ENCODE measurements at places on chromosomes 7 and 10. TPM values are rescaled to one million over a fixed set of nuclear protein-coding genes. Genes with fewer than 3 reads are reported as not detected.

The CXCL12 gene
- polyA plus RNA-seq: 268 TPM

The CCDC172 gene
- polyA plus RNA-seq: not detected

- peaks cover 25% of the 10 kb centered on the region for H3K4me1 ChIP-seq
- H3K27ac ChIP-seq: no peak overlapping the region
- no peaks in the 10 kb centered on the region for H3K36me3 ChIP-seq
Measured at GRCh38 chr10:13787015-13787421, 200.3 kb downstream of the PRPF18 start.

- H3K36me3 ChIP-seq: no peaks in the 10 kb centered on the region
- peaks cover 6% of the 10 kb centered on the region for H3K27me3 ChIP-seq
- H3K4me3 ChIP-seq: no peak overlapping the region
- DNase-seq: no peak
- no peaks in the 10 kb centered on the region for H3K4me1 ChIP-seq
- H3K27ac ChIP-seq: no peak overlapping the region
Measured at GRCh38 chr10:100636848-100637553, 101.3 kb downstream of the HIF1AN start.

- peak overlapping the region; percentile 54 for H3K4me3 ChIP-seq
- peaks cover 33% of the 10 kb centered on the region for H3K27me3 ChIP-seq
- no peaks in the 10 kb centered on the region for H3K4me1 ChIP-seq
- H3K36me3 ChIP-seq: no peaks in the 10 kb centered on the region
- H3K27ac ChIP-seq: no peak overlapping the region
Measured at GRCh38 chr10:7409045-7409731, 1.6 kb downstream of the SFMBT2 start.

DNA sequence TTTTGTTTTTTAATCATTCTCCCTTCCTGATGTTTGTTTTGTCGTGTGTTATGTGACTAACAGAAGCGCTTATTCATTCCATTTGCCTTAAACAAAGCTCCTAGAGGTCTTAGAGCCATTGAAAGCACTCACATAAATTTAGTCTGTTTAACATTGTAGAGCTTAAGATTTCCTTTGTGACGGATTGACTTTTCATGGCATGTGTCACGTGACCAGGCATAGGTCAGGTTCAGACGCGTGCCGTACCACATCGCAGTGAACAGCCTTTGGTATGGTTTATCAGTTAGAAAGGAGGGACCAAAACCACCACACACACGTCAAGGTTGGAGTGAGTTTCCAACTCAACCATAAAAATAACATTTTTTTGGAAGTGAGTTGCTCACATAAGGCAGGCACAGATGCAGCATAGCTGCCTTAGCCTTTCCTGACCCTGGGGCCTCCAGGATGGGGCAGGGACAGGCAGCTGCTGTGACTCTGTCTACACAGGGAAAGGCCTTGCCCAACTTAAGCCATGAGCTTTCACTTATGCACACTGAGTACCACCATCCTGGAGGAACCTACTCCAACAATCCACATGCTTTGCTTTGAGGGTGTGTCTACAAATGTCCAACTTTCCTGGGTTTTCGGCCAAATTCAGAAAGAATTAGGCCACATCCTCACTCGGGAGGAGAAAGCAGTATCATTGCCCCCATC, 55.5 kb downstream of the WDFY4 start:
- H3K4me3 ChIP-seq: no peak overlapping the region
- no peak for DNase-seq
- no peaks in the 10 kb centered on the region for H3K36me3 ChIP-seq
- no peak overlapping the region for H3K27ac ChIP-seq

DNA sequence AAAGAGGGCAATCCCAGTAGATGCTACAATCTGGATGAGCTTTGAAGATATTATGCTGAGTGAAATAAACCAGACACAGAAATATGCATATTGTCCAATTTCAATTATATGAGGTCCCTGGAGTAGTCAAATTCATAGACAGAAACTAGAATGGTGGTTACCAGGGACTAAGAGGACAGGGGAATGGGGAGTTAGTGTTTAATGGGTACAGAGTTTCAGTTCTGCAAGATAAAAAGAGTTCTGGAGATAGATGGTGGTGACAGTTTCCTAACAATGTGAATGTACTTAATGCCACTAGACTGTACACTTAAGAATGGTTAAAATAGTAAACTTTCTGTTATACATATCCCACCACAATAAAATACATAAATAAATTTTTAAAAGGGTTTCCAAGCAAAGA, 236.6 kb downstream of the ELMO1 start:
- peaks cover 4% of the 10 kb centered on the region for H3K4me1 ChIP-seq
- no peaks in the 10 kb centered on the region for H3K27me3 ChIP-seq
- no peaks in the 10 kb centered on the region for H3K36me3 ChIP-seq
- H3K27ac ChIP-seq: no peak overlapping the region

The ZNF33B gene
- polyA plus RNA-seq: 7.5 TPM

- H3K4me1 ChIP-seq: peaks cover 8% of the 10 kb centered on the region
- DNase-seq: peak; percentile 81
- no peaks in the 10 kb centered on the region for H3K36me3 ChIP-seq
- no peak overlapping the region for H3K27ac ChIP-seq
- no peaks in the 10 kb centered on the region for H3K27me3 ChIP-seq
- H3K4me3 ChIP-seq: no peak overlapping the region
Measured at GRCh38 chr7:114988755-114989375, 67.0 kb downstream of the MDFIC start.

DNA sequence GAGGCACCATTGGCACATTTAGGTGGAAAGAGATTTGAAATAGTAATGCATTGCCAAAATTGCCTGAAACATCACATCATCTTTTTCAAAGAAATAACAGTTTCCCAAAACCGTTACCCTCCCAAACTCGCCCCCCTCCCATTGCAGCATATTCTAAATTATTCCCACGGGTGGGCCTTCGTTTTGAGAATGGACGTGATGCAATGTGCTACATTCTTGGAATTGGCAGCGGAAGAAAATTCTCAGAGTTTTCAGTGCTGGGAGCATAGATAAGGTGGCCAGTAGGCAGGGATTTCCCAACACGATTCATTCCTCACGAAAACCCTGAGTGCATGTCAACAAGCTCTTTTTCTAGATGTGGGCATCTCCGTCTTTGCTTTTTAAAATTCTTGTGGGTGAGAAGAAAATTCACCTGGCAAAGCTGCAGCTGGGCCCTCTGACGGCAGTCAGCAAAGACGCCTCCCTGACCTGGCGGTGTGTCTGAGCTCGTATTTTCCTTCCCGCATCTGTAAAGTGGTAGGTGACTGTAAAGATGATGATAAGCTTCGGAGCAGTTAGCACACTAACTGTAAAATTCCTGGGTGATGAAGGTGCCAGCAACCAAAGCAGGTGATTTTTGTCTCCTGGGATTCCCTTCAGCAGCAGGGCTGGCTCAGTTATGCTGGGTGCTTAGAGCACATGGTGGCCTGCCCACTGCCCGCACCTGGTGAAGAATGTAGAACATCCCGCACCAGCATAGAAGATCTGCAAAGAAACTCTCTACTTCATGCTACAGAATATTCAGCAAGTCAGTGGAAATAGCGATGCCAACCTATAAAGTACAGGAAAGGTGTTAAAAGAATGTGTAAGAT, 141.9 kb upstream of the KLF6 start:
- H3K27me3 ChIP-seq: no peaks in the 10 kb centered on the region
- DNase-seq: peak; percentile 69
- no peak overlapping the region for H3K4me3 ChIP-seq

The FAM25G gene
- polyA plus RNA-seq: not detected

The INA gene
- polyA plus RNA-seq: 3.5 TPM

DNA sequence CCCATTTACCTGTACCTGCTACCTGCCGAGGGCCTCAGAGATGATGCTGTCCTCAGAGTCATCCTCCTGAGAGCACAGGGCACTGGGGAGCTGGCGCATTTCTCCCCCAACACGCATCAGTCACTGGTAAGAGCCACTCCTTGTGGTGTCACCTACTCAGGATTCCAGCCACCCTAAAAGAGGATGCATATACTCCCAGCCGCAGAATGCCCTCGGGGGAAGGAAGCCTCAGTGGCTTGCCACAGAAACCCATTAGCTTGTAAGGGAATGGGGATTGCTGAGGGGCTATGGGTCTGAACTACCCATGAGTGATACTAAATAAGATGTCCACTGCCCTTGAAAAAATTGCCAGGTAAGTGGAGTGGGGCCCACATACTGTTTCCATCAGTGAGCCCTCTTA, 279.2 kb downstream of the WDR11 start:
- no peaks in the 10 kb centered on the region for H3K27me3 ChIP-seq
- DNase-seq: no peak
- no peak overlapping the region for H3K4me3 ChIP-seq
- H3K27ac ChIP-seq: no peak overlapping the region

DNA sequence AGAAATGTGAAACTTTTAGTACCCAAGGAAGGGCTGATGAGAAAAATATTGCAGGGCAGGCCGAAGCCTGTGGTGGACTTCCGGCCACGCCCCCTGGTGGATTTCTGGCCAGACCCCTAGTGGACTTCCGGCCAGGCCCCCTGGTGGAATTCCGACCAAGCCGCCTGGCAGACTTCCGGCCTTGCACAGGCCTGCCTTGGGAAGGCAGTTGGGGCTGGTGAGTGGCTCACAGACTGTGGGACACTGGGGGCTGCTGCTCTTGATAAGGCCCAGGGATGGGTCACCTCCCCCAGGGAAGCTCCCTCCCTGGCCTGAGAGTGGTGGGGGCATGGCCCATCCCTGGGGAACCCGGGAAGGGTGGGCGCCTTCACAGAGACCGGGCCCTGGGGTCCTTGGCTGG, 116.4 kb upstream of the MKI67 start:
- H3K27me3 ChIP-seq: no peaks in the 10 kb centered on the region
- H3K27ac ChIP-seq: no peak overlapping the region
- H3K36me3 ChIP-seq: no peaks in the 10 kb centered on the region
- no peak for DNase-seq
- no peaks in the 10 kb centered on the region for H3K4me1 ChIP-seq
- H3K4me3 ChIP-seq: no peak overlapping the region

The EPO gene
- not detected for polyA plus RNA-seq

The VWA2 gene
- polyA plus RNA-seq: 0.11 TPM
